ENCODE measurements at places on chromosomes 16 and 17.

- no peak for DNase-seq
- H3K27me3 ChIP-seq = no peaks in the 10 kb centered on the region
- peak overlapping the region; percentile 99 for H3K4me3 ChIP-seq
- H3K36me3 ChIP-seq = no peaks in the 10 kb centered on the region
- H3K27ac ChIP-seq = peak overlapping the region; percentile 83
These were observed 677 bp upstream of the ZNHIT3 start for GRCh38 chr17:36485805-36486203.

- H3K27ac ChIP-seq = no peak overlapping the region
- H3K27me3 ChIP-seq = no peaks in the 10 kb centered on the region
- DNase-seq = no peak
- no peaks in the 10 kb centered on the region for H3K4me1 ChIP-seq
These were observed 30.5 kb downstream of the GINS3 start for GRCh38 chr16:58422809-58423208.

GRCh38 chr16:3075523-3075915 lies 10.1 kb downstream of the IL32 start:
- H3K4me1 ChIP-seq = no peaks in the 10 kb centered on the region
- H3K27me3 ChIP-seq = no peaks in the 10 kb centered on the region
- H3K27ac ChIP-seq = no peak overlapping the region
- H3K4me3 ChIP-seq = no peak overlapping the region
- no peak for DNase-seq
- no peaks in the 10 kb centered on the region for H3K36me3 ChIP-seq

GRCh38 chr17:41835800-41836549 lies at the start of gene NT5C3B:
Gene NT5C3B (minus strand): TSS chr17:41836232. CDS start chr17:41836193, 39 bp downstream.
- H3K27ac ChIP-seq = peak within 1 kb of the TSS; percentile 55
- peak; percentile 70 for DNase-seq
- peaks cover 4% of the 10 kb centered on the region for H3K36me3 ChIP-seq
- H3K27me3 ChIP-seq = no peaks in the 10 kb centered on the region
- H3K4me3 ChIP-seq = peak within 1 kb of the TSS; percentile 97

GRCh38 chr17:75181608-75182318 lies 996 bp downstream of the SUMO2 start:
- no peaks in the 10 kb centered on the region for H3K27me3 ChIP-seq
- peaks cover 21% of the 10 kb centered on the region for H3K4me1 ChIP-seq
- peak; percentile 33 for DNase-seq
